GM10248 (cell line): ENCODE measurements at places on chromosomes 11 and 22.

DNA sequence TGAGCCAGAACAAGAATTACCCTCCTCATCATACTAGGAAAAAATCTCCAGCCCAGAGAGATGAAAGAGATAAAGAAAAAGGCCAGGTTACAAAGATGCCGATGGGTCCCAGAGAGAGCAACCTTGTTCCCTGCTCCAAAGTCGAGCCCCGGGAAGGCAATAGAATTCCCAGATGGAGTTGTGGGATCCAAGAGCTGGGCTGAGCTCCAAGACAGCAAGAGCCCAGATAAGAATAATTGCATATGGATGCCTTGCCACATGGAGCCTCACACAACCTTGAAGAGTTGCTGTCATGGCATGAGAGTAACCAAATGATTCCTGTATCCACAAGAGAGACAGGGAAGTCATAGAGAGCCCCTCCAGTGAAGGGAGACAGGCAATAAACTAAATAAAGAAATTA, 30.9 kb downstream of the IL10RA start:
- no peak for DNase-seq

DNA sequence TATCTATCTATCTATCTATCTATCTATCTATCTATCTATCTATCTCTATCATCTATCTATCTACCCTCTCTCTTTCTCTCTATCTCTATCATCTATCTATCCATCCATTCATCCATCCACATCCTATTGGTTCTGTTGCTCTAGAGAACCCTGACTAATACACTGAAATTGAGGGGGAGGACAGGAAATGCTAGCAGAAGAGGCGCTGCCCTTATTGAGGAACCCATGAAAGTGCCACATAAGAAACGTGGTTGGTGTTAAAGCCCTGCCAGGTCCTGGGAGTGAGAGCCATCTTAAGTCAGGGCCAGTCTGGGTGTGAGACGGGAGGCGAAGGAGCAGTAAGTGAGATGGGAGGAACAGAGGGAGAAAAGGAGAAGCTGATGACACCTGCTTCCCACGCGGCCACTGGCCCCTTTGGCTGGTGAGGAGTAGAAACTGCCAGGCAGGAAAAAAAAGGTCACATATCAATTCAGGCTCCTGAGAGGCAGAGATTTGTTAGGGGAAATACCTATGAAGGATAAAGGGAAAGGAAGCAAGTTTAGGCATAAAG, 87.9 kb upstream of the PLET1 start:
- DNase-seq = no peak

DNA sequence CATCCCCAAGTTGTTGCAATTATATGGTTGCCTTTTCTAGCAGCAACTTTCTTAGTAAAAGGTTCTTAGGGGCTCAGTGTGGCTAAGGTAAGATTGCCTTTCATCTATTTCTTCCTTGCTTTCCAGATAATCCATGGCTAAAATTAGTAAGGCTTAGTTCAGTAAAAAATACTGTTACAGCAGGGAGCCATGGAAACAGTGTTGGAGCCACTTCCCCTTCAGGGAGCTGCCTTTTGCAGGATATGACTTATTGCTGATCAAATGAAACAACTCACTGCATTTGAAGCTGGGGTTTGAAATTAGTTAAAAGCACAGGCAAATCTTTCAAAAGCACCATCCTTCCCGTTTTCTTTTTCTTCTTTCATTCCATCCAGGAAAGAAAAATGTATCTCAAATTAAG, 184.3 kb downstream of the C11orf87 start:
- no peak for DNase-seq

DNA sequence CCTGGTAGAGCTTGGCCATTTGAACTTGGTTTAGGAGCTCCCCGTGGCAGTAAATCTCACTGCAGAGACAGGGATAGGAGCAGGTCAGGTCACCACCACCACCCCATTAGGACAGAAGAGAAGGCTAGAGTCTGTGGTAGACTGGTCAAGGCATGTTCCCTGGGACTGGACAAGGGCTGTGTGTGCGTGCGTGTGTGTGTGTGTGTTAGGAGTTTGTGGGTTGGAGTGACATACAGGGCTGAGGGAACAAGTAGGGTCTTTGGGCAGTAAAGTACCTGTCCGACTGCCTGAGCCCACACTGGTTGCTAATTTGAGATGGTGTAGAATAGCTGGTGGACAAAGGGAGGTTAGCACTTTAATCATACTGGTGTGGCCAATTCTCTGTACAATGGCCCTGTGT, 16.1 kb downstream of the TREH start:
- DNase-seq = no peak

GRCh38 chr11:64056861-64057260, 21.1 kb downstream of the FLRT1 start:
- no peak for DNase-seq

- DNase-seq = no peak
These were observed 62.7 kb upstream of the ARHGAP42 start for GRCh38 chr11:100624346-100624745.

- no peak for DNase-seq
These were observed 46.2 kb downstream of the ATXN10 start for GRCh38 chr22:45717789-45718188.

- no peak for DNase-seq
These were observed 323.3 kb downstream of the TENM4 start for GRCh38 chr11:79117488-79117887.

DNA sequence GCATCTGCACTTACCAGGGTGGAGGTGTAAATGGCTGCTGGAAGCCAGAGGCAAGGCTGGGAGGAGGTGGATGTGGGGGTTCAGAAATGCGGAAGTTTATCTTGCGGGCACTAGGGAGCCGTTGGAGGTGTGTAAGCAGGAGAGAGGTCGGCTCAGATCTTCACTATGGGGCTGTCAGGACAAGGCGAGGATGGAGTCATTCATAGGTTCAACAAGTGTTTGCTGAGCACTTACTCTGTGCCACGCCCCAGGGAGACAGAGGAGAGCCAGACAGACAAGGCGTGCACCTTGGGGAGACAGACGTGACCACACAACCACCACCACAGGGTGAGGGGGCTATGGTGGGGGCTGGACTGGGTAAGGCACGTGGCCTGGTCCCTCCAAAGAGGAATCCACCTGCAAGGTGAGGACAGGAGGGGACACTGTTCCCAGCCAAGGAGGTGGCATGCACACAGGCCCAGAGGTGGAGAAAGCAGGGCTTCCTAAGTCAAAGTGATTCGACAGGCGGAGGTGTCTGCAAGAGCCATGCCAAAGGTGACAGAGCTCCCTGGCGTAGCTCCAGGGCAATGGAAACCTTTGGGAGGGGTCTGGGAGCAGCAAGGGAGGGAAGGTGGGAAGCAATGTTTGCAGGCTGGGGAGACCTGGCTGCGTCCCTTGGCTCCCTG, 30.8 kb upstream of the TCF20 start:
- DNase-seq = no peak

DNA sequence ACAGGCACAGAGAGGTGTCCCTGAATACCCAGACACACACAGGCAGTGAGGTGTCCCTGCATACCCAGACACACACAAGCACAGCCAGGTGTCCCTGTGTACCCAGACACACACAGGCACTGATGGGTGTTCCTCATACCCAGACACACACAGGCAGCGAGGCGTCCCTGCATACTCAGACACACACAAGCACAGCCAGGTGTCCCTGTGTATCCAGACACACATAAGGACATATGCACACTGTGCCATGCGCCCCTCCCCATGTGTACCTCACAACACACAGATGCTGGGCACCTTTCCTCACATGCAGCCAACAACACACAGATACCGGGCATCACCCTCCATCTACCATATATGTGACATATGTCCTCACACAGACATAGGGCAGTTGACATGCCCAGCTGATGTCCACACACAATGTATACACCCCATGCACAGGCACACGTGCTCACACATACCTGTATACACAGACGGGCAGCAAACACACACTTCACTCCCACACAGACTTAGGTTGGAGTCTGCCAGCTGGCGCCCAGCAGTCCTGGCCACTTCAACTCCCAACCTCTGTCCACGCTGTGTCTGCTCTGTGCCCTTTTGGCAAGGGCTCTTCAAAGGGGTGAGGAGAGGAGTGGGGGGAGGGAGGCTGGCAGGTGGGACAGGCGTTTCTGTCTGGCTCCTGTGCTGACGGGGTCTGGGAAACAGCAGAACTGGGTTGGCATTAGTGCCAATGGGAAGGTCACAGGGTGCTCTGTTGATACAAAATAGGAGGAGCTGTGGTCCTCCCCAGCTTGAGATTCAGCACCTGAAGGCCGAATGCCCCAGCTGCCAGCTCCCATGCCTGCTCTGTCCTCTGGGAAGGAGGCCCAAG, 69.4 kb upstream of the ALX4 start:
- DNase-seq = no peak

- no peak for DNase-seq
These were observed 5.8 kb downstream of the MGAT3 start for GRCh38 chr22:39462443-39463221.

DNA sequence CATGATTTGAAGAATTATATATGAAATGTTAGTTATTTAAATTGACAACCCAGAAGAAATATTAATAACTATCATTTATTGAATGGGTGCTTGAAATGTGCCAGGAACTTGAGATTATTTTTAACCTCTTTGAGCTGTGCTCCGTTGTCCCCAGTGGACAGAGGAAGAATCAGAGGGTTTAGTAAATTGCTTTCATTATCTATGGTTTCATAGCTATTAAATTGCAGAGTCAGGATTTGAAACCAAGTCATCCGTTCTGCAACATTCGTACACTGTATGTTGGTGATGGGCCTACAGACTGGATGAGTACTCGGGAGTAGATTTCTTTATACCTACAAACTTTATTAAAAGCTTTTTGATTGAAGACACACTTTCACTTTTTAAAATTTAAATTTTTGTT, 4.9 kb downstream of the HSD17B12 start:
- no peak for DNase-seq

- no peak for DNase-seq
These were observed 27.4 kb downstream of the SCUBE1 start for GRCh38 chr22:43315687-43316217.

GRCh38 chr22:45912910-45913309, 64.1 kb downstream of the WNT7B start:
- DNase-seq = no peak

GRCh38 chr11:27309046-27309445, 54.0 kb downstream of the CCDC34 start:
- no peak for DNase-seq

DNA sequence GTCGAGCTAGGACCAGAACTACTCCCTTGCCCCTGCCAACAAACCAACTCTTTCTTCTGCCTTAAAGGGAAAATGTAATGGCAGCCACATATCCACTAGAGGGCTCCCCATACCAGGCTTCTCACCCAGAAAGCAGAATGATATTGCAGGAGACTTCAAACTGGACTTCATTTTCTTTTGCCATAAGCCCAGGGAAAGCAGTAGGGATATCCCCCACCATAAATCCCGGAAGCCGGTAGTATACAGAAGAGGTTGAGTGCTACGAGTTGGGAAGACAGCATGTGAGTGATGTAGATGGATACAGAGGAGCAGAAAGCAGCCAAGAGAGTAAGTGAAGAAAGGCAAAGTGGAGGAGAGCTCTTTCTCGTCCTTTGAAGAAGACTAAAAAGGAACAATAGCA, 12.1 kb downstream of the PLAAT5 start:
- DNase-seq = peak; percentile 79

- DNase-seq = no peak
These were observed 749 bp upstream of the BEST1 start for GRCh38 chr11:61949169-61950034.

- peak; percentile 98 for DNase-seq
These were observed 11.8 kb downstream of the LTBP3 start for GRCh38 chr11:65546217-65546958.

DNA sequence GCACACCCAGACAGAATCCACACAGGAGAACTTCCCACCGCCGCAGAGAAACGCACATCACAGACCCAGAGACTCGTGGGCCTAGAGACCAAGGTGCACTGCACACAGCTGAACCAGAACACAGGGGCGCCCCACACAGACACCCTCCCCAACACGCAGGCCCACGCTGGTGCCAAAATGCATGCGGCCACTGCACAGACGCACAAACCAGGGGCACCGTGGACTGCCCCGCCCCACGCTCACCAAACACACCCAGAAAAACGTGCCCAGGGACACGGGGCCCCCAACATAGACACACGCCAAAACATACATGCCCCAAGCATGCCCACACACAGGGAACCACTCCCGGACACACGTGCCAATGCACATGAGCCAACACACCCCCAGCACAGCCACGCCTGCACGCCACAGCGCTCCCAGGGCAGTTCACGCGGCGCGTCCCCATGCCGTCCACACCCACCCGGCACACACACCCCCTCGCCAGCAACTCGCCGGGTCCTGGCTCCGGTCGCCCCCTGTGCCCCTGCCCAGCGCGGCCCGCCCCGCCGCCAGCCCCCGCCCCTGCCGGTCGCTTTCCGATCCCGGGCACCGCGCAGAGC, 7.8 kb downstream of the ELFN2 start:
- no peak for DNase-seq

DNA sequence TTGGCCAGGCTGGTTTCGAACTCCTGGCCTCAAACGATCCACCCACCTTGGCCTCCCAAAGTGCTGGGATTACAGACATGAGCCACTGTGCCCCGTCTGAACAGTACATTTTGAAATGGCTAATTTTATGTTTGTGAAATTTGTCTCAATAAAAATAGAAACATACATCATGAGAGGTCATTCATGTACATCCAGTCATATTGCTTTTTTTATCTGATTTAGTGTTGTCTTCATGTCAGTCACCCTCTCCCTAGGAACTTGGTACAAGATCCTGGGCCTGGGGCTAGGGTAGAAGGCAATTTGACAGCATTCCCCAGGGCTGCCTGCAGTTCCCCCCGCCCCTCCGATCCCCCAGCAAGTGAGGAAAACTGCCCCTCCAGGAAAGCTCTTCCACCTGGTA, 46.6 kb upstream of the RBFOX2 start:
- DNase-seq = no peak

DNA sequence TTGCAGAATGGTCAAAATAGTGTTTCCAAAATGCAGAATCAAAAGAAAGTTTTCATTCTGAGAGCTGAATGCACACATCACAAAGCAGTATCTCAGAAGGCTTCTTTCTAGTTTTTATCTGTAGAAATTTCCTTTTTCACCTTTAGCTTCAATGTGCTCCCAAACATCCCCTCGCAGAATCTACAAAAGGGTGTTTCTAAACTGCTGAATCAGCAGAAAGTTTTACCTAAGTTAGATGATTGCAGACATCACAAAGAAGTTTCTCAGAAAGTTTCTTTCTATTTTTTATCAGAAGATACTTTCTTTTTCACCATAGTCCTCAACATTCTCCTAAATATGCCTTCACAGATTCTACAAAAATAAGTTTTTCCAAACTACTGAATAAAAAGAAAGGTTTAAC, 239.8 kb downstream of the OR4A5 start:
- no peak for DNase-seq

- peak; percentile 9 for DNase-seq
These were observed 2.7 kb upstream of the GSTT4 start for GRCh38 chr22:24008022-24008283.

- no peak for DNase-seq
These were observed 49.5 kb downstream of the PACS1 start for GRCh38 chr11:66119348-66120133.

GRCh38 chr22:50072167-50072555, 13.1 kb downstream of the MLC1 start:
- no peak for DNase-seq
